ENCODE measurements at places on chromosomes 16 and 17.

DNA sequence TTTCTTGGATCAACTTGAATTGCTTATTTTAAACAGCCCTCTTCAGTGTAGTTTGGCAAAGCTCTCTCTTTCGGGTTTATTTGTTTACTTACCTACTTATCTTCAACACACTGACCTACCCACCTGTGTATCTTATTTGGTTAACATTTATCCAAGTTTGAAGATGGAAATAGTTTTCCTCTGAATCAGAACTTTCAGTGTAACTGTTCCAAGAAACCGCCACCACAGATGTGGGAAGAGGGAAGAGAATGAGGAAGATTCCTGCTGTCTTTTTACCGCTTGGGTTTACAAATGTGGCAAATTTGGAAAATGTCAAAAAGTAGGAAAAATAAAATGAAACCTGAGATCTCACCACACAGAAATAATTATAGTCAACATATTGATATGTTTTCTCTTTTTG lies 115.8 kb downstream of the MSI2 start:
- DNase-seq = no peak

DNA sequence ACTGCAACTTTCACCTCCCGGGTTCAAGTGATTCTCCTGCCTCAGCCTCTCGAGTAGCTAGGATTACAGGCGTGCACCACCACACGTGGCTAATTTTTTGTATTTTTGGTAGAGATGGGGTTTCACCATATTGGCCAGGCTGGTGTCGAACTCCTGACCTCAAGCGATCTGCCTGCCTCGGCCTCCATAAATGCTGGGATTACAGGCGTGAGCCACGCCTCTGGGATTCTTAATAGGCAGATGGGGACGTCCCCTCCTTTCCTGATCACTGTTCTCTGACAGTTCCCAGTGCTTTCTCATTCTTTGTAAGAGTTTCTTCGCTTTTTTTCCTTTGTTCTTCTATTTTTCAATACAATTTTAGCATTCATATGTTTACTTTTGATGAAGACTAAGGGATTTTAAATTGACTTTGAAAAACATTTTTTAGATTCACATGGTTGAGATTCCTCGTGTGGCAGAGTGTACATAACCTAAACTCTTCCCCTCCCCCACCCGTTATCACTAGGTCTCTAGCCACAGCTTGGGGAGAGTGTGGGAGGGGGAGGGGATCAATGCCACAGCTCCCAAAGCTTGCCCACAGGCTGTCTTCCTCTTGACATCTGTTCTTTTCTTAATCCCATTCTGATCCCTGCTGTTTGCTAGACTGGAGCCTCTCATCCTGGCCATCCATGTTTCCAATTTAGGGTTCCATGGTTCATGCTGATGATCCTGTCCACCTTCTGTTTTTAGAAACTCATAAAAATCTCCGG lies 11.0 kb downstream of the ADORA2B start:
- no peak for DNase-seq

DNA sequence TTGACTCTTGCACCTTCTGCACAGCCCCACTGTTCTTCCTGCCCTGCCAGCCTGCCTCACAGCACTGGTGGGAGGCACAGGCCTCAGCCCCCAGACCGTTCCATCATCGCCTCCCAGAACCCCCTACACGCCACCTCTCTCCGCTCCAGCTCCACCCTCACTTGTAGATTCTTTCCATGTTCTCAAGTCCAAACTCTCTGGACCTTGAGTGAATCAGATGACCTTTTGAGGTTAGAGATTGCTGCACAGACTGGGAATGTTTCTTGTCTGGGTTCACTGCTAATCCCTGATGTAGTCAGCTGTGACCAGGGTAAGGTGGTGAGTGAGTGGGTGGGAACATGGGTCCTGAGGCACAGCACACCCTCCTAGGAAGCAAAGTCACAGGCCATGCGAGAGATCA lies 272.4 kb downstream of the IRF8 start:
- no peak for DNase-seq

DNA sequence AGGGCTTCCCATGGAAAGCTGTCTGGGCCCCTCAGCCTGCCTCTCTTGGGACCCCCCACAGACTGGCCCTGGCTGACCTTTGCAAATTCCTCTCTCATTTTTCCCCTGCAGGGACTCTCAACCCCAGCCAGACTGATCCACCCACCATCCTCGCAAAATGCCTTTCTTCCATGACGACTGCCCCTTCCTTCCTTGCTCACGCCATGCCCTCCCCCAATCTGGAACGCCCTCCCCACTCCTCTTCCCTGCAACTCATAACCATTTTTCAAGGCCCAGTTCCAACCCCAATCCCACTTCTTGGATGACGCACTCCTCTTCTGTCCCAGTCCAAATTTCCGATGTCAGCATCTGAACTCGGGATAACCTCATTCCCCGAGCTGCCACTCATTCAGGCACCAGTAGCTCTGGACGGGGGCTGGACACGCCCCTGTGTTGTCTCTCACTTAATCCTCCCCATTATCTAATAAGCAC lies 1.3 kb upstream of the DNAI2 start:
- no peak for DNase-seq

GRCh38 chr17:50731575-50732460 lies 12.4 kb downstream of the LUC7L3 start:
- no peak for DNase-seq

DNA sequence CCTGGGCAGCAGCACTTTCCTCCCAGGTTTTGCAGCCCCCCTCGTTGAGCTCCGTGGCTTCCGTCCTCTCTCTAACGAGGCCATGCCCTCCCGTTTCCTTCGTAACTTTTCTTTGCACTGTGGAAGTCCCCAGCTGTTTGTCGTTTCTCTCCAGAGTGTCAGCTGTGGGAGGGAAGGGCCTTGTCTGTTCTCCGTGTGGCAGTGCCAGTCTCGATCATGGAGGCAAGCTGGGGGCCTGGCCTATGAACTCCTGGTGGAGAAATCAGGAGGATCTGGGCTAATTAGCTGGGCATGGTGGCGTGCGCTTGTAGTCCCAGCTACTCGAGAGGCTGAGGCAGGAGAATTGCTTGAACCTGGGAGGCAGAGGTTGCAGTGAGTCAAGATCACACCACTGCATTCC lies 28.3 kb downstream of the TBCD start:
- no peak for DNase-seq

DNA sequence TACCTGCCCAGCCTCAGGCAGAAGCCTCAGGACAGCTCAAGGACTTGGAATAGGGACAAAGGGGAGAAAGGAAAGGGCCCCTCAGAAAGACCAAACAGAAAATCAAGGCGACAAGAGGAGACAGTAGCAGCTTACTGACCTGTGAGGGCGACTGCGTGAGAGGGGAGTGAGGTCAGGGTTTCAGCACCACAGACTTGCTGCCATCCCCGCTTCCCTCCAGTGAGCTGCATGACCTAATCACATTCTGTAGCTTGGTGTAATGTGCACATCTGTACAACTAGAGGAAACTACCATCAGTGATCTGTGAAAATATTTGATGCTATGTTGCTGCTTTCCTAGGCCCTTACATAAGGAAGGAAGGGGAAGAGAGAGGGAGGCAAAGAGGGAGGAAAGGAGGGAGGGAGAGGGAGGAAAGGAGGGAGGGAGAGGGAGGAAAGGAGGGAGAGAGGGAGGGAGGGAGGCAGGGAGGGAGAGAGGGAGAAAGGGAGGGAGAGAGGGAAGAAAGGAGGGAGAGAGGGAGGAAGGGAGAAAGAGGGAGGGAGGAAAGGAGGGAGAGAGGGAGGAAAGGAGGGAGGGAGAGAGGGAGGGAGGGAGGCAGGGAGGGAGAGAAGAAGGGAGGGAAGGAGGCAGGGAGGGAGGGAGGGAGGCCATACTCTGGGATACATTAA lies 404.9 kb upstream of the CDH5 start:
- DNase-seq = no peak

GRCh38 chr17:6749519-6749918 lies 6.3 kb upstream of the XAF1 start:
- no peak for DNase-seq

- DNase-seq = peak; percentile 66
These were observed 8.0 kb downstream of the SPPL2C start for GRCh38 chr17:45852535-45853297.

- no peak for DNase-seq
These were observed 30.9 kb downstream of the PAFAH1B1 start for GRCh38 chr17:2624292-2624731.

DNA sequence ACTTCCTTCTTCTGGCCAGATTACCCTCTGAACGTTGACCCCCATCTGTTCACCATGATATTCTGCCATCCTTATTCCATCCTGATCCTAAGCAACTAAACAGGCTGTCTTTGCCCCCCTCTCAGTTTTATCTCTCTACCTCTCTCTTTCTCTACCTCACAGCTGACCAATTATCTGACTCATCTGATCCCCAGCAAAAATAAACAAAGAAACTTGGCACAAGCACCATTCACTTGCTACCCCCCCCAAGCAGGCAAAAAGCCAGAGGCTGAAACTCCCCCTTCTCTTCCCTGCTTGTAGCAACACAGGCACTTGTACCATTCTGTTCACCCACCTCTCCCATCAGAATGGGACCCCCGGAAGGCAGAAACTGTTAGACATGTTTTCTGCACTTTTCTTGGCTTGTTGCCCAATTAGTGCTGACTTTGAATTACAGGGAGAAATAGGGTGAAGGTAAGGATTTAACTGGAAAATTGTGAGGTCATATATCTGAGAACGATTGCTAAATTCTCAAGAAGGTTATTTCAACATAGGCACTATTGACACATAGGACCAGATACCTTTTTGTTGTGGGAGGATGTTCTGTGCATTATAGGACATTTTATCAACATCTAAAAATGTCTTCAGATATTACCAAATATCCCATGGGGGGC lies 163.2 kb downstream of the TOX3 start:
- DNase-seq = no peak

GRCh38 chr16:52235186-52235585 lies 311.8 kb downstream of the TOX3 start:
- DNase-seq = no peak

DNA sequence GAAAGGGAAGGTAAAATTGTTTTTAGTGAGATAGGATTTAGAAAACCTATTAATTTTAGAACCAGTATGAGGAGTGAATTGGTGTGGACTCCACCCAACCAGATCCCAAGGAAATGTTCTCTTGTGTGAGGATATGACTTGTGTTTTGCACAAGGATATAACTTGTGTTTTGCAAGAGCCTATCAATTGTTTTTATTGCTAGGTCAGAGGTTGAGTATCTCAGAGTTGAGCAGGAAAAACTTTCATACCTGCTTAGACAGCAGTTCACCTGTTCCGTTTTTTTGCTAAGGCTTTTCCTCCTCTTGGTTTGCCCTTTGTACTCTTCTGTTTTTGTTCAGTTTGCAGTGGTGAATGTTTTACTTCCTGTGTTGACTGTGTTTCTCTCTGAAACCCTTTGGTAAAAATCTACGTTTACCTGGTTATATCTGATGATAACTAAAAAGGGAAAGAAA lies 5.1 kb downstream of the NBR1 start:
- no peak for DNase-seq

DNA sequence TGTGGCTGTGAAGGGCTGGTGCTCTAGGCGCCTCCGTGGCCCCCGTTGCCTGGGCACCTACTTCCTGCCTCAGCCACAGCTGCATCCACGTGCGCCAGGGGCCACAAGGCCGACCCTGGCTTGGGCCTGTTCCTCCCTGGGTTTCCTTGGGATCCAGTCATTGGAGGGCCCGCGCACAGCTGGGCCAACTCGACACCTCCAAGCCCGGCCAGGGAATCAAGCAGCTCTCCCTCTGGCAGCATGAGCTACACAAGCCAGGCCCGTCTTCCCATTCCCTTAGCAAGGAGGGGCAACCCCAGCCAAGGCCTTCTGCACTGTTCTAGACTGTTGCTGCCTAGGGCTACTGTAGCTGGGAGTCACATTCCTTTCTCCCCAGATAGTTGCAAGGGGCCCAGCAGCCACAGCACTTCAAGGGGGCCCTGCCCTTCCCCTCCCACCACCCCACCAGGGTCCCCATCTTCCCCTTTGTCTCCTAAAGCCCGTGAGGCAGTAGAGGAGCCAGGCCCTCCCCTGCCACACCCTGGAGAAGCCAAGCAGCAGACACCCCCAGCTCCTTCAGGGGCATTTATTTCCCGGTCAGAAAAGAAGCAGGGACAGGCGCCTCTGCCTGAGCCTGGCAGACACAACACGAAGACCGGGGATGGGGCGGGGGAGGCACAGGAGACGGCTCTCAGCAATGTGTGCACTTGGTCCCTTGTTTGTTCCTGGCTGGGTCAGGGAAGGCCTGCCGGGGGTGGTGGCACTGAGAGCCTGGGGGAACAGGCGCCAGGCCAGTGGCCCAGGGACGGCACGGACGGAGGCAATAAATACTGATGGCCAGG lies 3.8 kb downstream of the ARHGDIA start:
- DNase-seq = no peak
